ENCODE measurements at places on chromosomes 11 and 22. TPM values are rescaled to one million over a fixed set of nuclear protein-coding genes. Genes with fewer than 3 reads are reported as not detected.

Gene WT1
- 3.6 TPM for total RNA-seq

Gene CD6
- total RNA-seq = not detected

Gene C11orf52
- 1.4 TPM for total RNA-seq

Gene UBQLN3
- 0.24 TPM for total RNA-seq

Gene MS4A6E
- total RNA-seq = not detected

Gene PHOX2A
- not detected for total RNA-seq

Gene OR5A2
- total RNA-seq = not detected

Gene RDX
- 45.4 TPM for total RNA-seq

Gene GSTT2
- not detected for total RNA-seq

Gene SDHAF2
- 53.7 TPM for total RNA-seq

Gene LINC01488
- total RNA-seq = not detected

Gene TTLL8
- not detected for total RNA-seq

Gene P2RY6
- not detected for total RNA-seq

Gene GAL3ST1
- 0.56 TPM for total RNA-seq

Gene CHRDL2
- not detected for total RNA-seq

Gene KRTAP5-10
- not detected for total RNA-seq

Gene IL10RA
- total RNA-seq = not detected

Gene APOA5
- not detected for total RNA-seq

Gene SCN3B
- 1.1 TPM for total RNA-seq

Gene FOLH1
- not detected for total RNA-seq

Gene PIH1D2
- total RNA-seq = 1.8 TPM

Gene KRTAP5-7
- total RNA-seq = not detected

Gene OR51E2
- total RNA-seq = not detected

Gene MFNG
- 0.24 TPM for total RNA-seq
